Central memory CD4-positive, alpha-beta T cell (primary cell): ENCODE measurements at places on chromosomes 2 and 18.
A peak's percentile ranks its signal among the peaks of the same experiment; 100 is the strongest.

DNA sequence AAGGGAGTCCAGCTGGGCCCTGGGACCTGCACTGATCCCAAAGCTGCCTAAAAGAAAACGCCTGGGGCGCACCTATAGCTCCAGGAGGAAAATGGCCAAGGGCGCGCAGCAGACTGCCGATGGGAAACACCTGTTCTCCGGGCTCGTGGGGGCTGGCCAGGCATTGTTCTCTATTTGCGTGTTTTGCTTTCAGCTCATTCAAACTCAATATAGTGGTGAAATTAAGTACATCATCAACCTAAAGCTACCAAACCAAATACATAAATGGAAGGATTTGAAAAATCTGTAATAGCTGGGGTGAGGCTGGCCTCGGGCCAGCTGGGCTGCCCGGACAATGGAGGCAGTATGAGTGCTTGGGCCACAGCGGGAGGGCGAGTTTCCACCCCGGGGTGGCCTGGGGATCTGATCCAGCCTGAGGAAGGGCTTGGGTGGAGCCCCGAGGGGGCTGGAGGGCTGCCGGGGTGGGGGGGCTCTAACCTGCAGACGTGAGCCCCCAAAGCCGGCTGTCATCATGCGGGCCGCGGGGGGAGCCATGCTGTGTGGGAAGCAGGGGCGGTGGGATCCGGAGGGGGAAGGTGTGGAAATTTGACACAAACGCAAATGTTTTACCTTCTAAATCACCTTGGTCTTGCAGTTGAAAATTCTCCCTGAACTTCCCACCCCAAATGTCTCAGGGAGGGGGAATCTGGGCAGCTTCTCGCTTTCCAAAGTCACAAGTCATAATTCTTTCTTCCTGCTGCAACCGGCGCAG is 77.6 kb downstream of the ASB1 start:
- DNase-seq = no peak

DNA sequence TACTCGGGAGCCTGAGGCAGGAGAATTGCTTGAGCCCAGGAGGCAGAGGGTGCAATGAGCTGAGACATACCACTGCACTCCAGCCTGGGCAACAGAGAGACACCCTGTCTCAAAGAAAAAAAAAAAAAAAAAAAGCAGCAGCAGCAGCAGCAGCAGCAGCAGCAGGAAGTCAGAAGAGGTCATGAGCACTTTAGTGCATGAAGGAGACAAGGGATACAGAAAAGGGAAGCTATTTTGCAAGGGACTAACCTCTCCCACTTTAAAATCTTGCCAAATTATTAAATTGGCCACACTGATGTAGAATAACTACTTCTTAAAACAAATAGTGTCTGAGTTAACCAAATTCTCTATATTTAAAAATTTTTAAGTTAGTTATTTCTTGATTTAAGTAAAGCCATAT is 113.4 kb upstream of the PDE1A start:
- DNase-seq = no peak

GRCh38 chr2:41521211-41521610 is 526.6 kb upstream of the PKDCC start:
- no peak for DNase-seq

- DNase-seq = no peak
Observed at GRCh38 chr2:127166231-127166860, 53.8 kb downstream of the CYP27C1 start.

DNA sequence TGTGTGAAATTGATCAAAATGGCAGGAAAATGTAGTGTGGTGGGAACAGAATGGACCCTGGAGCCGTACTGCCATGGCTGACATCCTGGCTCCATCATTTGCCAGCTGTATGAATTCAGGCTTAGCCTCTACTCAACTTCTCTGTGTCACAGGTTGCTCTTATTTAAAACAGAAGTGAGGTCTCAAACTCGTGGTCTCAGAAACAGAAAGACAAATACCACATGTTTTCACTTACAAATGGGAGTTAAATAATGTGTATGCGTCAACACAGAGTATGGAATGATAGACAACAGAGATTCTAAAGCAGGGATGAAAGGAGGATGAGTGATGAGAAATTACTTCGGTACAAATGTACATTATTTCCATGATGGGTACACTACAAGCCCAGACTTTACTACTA is 227.4 kb downstream of the DCC start:
- DNase-seq = no peak

GRCh38 chr2:237279012-237279768 is 134.8 kb downstream of the COL6A3 start:
- no peak for DNase-seq

DNA sequence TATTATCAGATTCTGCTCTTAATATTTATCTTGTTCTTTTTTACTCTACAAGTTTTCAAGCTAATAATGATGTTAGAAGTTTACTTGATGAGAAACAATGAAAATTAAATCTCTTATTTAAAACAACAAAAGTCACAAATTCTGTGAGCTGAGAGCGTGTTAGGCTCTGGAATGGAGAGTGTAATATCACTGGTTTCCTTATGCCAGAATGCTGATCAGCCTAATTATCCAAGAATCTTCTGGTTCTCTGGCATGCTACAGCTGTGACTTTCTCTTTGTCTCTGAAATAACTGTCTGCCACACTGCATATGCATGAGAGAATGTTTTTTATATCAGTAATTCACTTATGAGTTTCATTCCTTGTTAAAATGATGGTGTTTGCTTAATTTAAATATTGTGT is 236.7 kb downstream of the PARD3B start:
- DNase-seq = no peak

DNA sequence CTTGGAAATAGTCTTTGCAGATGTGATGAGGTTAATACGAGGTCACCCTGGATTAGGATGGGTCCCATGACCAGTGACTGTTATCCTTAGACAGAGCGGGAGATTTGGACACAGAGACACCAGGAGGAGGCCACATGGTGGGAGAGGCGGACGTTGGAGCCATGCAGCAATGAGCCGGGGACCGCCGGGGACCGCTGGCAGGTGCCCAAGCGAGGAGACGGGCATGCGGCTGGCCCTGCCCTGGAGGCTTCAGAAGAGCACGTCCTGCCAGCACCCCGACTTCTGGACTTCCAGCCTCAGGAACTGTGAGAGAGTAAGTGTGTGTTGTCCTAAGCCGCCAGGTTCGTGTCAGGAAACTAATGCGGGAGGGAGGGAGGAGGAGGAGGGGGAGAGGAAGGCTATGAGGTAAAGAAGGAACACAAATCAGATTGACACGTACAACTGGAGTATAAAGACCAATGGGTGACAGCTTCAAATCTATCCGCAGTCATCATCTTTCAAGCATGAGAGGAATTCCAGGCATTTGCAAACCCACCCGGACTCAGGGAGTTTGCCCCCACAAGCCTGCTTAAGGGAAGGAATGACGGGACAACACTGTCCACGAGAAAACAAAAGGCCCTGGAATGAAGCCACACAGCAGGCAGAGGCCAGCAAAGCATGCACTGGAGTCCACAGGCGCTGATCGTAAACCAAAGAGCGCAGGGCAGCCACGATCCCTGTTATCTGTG is 11.6 kb upstream of the BOK start:
- DNase-seq = no peak

DNA sequence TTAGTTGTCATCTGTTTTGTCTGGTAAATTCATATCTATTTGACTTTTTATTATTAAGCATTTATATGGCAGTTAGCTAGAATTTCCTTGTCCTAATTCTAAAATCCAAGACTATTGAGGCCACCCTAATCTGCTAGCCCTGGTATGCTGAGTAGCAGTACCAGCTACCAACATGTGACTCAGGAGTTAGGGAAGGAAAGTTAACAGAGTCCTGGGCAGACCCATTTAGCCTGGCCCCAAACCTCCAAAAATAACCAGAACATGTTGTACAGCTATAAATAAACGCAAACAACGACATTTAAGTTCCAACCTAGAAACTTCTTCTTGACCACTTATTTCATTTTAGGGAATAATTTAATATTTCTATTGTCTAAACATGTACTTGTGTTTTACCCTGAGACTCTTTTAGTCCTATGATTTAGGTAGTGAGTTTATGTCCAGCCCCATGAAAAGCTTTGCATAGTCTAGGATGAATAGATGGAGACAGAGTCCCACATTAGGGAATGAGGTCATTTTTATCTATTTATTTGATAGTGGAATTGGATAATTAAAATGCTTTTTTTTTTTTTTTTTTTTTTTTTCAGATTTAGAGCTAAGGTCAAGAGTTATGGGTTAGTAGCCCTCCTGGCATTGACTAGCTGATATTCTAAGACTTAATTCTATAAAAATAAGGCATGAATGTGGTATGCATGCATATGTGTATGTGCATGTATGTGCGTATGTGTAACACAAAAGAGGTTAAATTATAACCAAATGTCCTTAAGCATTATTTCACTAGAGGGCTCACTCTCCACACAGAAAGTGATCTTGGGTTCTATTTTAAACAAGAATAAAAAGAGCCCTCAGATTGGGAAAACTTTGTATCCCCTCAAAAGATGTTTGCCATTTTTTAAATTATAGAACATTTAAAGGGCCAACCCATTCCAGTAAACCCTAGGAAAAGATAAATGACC is 160.1 kb upstream of the MAPRE2 start:
- DNase-seq = no peak

GRCh38 chr2:194332799-194333490 is 1324.1 kb upstream of the SLC39A10 start:
- DNase-seq = no peak

DNA sequence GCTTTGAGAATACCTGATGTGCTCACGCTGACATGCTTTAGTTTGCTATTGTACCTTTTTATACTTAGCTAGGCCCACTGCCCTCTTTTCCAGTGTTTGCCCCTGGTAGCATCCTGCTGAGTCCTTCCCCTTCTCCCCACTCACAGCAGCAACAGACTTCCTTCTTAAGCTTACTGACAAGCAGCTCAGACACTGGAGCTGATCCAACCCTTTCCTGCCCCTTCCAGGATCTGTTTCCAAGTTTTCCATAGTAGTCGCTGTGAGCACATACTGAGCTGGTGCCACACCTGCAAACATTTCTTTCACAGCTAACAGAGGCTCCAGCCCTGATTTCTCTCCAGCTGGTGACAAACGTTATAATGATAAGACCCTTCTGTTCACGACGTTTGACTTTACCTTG is 991.4 kb upstream of the CELF4 start:
- DNase-seq = no peak

DNA sequence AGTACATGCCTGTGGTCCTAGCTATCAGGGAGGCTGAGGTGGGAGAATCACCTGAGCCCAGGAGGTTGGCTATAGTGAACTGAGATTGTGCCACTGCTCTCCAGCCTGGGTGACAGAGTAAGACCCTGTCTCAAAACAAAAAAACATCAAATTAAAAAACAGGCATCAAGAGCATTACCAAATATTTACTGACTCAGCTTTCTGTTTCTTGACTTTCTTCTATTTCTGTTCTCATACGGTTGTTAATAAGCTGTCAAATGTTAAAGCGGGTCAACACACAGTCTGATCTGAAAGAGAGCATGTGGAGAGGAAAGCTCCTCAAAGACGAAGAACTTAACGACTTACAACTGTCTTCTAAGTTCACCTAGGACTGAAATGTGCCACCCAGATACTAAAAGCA is 59.0 kb downstream of the ITGB1BP1 start:
- DNase-seq = no peak

GRCh38 chr18:24659827-24660720 is 199.6 kb downstream of the HRH4 start:
- peak; percentile 38 for DNase-seq

GRCh38 chr18:26723981-26724380 is 141.5 kb downstream of the AQP4 start:
- no peak for DNase-seq

GRCh38 chr2:20578895-20579825 is 71.7 kb downstream of the HS1BP3 start:
- DNase-seq = no peak

GRCh38 chr18:3799515-3799914 is 349.5 kb downstream of the TGIF1 start:
- no peak for DNase-seq

DNA sequence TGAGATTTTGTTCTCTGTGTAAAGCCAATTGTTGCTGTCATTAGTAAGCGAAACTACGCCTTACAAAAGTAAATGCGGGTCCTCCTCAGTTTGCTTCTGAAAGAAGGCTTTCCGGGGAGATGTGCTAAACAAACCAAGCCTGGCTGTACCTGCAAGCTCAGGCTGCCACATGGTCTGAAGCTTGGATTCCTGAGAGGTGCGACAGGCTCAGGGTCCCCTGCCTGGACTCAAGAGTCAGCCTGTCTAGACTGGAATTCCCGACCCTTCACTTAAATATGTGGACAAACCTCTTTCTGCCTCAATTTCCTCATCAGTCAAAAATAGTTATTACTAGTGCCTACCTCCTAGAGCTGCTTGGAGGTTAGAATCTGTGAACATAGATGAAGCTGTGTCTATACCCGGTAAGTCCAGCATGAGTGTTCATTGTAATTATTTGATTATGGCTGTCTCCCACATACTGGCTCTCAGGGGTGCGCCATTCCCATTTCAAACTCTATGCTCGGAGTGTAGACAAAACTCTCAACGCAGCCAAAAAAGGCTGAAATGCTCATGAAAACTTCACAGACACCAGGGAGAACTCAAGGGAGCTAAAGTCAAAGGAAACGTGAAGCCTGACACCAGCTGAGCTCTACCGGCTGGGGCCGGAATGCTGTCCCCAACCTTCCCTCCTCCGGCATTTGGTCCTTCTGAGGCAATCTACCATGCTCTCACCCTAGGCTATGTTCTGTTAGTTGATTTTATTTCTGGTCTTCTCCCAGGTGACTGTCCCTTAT is 31.4 kb downstream of the SOWAHC start:
- no peak for DNase-seq

- no peak for DNase-seq
Observed at GRCh38 chr2:43368483-43369385, 142.3 kb upstream of the ZFP36L2 start.

DNA sequence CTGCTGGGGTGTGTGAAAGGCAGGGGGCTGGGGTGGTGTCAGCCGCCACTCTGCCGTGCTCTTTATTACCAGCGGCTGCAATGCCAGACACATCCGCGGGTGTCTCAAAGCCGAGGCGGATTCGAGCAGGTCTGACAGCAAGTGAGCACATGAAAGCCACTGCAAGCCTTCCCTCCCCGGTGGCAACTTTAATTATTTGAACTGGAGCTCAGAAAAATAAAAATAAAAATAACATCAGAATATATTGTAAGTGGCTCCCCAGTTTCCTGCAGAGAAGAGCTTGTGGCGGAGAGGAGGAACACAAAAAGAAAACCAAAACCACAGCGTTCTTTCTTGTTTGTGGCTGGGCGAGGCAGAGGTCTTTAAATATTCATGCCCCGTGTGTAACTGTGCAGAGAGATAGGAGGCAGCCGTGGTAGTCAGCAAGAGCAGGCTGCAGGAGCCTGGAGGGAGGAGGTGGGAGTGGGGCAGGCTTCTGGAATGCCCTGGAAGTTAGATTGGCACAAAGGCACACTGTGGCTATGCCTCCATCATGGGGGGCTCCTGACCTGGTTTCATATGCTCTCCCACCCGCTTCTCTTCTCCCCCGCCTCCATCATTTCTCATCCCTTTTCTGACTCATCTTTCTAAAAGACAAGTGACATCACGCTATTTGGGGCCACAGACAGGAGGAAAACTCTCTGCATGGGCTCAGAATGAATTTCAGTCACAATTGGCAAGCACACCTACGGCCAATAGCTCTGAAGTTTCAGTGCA is 199.8 kb downstream of the CLIP4 start:
- peak; percentile 47 for DNase-seq

GRCh38 chr2:150099805-150100204 is 387.7 kb downstream of the RND3 start:
- DNase-seq = no peak
